ENCODE measurements at places on chromosomes 6 and 20.

- no peak for DNase-seq
- H3K4me1 ChIP-seq: no peaks in the 10 kb centered on the region
- no peaks in the 10 kb centered on the region for H3K27me3 ChIP-seq
- no peaks in the 10 kb centered on the region for H3K36me3 ChIP-seq
- H3K27ac ChIP-seq: no peak overlapping the region
Measured at GRCh38 chr6:100382767-100383195, 81.9 kb downstream of the SIM1 start.

GRCh38 chr6:39296745-39297640 lies 17.2 kb downstream of the KCNK17 start:
- peaks cover 16% of the 10 kb centered on the region for H3K4me1 ChIP-seq
- no peaks in the 10 kb centered on the region for H3K36me3 ChIP-seq
- no peak for DNase-seq
- H3K4me3 ChIP-seq: no peak overlapping the region

DNA sequence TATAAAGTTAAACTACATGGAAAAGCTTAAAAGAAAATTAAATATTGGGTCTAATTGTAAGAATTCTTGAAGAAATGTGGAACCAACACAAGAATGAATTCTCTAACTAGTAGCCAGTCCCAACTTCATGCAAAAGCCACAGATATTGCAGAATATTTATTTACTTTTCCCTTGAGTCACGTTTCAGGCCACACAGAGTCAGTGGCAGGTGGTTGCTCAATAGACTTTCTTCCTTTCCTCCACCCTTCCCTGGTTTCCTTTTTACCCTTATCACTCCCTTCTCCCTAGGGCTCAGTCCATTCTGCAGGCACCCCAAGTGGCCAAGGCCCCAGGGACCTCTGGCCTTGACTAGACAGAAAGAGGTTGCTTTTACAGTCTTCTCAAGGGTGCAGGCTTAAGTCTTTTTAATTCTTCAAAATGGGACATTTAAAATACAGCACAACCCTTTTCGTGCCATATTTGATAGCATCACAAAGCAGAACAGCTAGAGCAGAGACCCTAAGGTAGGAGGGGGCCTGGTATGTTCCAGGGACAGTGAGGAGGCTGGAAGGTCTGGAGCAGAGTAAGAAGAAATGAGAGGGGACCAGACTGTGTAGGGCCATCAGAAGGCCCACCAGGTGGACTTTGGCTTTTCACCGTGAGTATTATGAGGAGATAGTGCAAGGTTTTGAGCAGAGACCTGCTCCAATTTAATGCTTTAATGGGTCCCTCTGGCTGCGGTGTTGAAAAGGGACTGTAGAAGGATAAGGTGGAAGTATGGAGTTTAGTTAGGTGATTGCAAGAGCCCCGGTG lies 65.0 kb downstream of the HDDC2 start:
- H3K36me3 ChIP-seq: no peaks in the 10 kb centered on the region
- DNase-seq: no peak
- no peak overlapping the region for H3K4me3 ChIP-seq
- H3K4me1 ChIP-seq: no peaks in the 10 kb centered on the region

DNA sequence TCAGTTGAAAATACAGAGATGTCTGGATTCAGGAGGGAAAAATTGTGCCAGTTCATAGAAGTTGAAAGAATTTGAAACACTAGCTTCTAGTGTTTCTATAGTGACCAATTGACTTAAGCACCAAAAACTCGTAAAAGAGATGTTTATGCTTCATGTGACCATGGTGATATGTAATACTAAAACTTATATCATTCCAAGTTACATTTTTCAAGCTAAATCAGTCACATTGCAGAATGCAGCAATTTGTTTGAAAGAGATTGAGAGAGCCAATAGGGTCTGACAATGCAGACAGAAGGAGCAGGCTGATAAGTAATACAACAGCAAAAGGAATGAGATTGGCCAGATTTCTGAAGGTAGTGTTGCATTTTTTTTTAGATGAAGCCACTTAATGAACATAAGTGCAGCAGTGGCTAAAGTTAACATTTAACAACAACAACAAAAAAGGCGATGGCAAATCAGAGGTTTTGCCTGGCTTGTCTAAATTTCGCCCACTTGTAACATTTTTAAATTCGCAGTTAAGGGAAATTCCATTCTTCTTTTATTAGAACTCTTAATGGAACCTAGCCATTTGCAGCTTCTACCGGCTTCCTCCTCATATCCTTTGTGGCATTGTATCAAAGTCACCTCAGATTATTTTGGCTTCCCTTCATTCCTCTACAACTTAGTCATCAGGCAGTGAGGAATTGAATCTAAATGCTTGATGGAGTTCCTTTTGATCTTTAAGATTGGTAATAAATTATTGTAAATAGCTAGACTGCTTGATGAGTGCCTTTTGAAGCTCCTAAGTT lies 484.0 kb upstream of the SOX4 start:
- DNase-seq: no peak
- no peaks in the 10 kb centered on the region for H3K27me3 ChIP-seq
- H3K4me3 ChIP-seq: no peak overlapping the region
- H3K4me1 ChIP-seq: peaks cover 25% of the 10 kb centered on the region
- no peaks in the 10 kb centered on the region for H3K36me3 ChIP-seq
- H3K27ac ChIP-seq: no peak overlapping the region

DNA sequence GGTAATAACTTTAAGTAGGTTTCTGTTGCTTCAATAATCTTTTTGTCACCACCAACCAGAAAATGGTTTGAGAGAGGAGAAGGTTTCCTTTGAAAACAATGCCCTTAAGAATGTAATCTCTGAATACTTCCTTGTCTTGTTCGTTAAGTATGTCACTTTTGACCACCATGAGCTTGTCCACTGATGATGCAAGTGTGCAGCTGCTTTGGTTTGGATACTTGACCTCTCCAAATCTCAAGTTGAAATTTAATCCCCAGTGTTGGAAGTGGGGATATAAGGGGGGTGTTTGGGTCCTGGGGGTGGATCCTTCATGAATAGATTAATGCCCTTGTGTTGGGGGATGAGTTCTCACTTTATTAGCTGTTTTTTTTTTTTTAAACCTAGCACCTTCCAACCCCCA lies 985.4 kb downstream of the EPHA7 start:
- H3K27ac ChIP-seq: no peak overlapping the region
- H3K27me3 ChIP-seq: no peaks in the 10 kb centered on the region
- no peaks in the 10 kb centered on the region for H3K4me1 ChIP-seq
- H3K36me3 ChIP-seq: no peaks in the 10 kb centered on the region
- H3K4me3 ChIP-seq: no peak overlapping the region

DNA sequence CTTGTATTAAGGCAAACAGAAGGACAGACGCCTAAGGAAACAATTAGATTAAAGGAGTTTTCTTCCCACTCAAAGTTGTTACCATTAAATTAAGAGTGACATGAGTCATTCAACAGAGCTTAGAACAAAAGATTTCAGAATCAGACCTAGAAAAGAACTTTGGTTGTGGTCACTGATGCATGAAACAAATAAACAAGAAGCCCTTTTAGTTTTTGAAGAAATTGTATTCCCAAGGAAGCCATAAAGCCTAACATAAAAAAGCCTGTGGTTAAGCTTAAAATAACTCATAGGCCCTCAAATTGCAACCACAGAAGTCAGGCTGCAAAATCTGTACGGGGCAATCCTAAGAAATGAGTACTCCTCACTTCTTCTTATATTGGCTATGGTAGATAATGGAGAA lies 17.9 kb upstream of the TRIM26 start:
- H3K27me3 ChIP-seq: 0 out of 2 replicates have a peak, but pooled peaks cover 3% of the 10 kb centered on the region
- no peak for DNase-seq
- H3K27ac ChIP-seq: no peak overlapping the region
- no peak overlapping the region for H3K4me3 ChIP-seq

DNA sequence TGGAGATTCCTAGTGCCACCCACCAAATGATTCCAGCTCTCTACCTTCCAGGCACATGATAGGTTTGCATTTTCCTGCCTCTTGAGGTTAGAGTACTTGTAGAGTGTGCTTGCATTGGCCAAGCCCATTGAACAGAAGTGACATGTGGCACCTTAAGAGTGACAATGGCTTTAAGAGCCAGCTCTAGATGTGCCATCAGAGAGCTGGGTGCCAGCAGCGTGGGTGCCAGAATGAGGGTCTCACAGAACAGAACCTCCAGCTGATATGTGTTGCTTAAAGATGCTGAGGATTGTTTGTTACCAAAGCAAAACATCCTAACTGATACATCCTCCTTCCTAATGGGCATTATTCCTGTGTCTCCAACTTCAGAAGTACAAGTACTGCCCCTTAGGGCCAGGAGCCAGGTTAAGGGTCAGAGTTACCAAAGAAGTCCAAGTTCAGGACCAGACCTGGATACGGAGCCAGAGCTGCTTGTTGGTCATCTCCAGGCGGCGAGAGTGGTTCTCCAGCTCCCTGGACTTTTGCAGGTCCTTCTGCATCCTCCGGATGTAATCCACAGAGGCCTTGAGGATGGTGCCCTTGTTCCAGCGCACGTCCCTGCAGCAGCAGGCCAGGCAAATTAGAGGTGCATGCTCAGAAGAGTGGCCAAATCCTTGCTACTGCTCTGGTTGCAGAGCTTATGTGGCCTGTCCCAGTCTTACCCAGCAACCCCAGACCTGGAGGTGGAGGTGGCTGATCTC lies 47.5 kb downstream of the MDFI start:
- peaks cover 19% of the 10 kb centered on the region for H3K4me1 ChIP-seq
- no peak overlapping the region for H3K27ac ChIP-seq
- H3K36me3 ChIP-seq: no peaks in the 10 kb centered on the region
- no peak for DNase-seq
- H3K4me3 ChIP-seq: no peak overlapping the region
- peaks cover 12% of the 10 kb centered on the region for H3K27me3 ChIP-seq

DNA sequence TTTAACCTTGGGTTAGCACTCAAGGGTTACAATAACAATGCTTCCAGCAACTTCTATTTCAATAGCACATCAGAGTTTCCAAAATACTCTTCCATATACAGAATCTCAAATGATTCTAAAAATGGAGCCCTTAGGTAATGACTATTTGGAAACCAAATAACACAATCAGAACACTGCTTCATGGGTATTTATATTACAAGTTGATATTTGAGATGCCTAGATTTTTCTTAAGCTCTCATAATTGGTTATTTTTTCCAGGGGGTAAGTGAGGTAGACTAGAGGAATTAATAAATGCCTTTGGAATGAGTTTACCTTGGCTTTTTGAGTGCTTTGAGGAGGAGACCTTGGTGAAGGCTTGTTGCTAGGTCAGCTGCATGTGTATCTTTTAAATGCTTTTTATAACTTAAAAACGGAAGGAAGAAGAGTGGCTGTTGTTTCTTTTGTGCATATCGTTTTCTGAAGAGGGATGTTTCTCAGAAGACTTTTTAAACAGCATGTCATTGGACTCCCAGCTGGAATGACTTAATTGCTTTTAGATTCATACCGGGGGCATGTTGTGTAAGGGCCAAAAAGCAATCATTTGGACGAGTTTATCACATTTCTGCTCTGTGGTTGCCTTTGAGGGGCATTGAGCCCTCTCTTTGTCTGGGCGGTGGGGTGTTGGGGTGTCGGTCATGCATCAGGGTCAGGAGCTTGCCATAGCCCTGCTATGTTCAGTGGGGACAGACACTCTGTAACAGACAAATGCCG lies 186.0 kb downstream of the DTNBP1 start:
- H3K4me3 ChIP-seq: no peak overlapping the region
- H3K27me3 ChIP-seq: no peaks in the 10 kb centered on the region
- no peak overlapping the region for H3K27ac ChIP-seq

GRCh38 chr6:168208854-168209253 lies 110.7 kb downstream of the DACT2 start:
- H3K27me3 ChIP-seq: no peaks in the 10 kb centered on the region
- H3K4me3 ChIP-seq: no peak overlapping the region
- H3K27ac ChIP-seq: no peak overlapping the region

DNA sequence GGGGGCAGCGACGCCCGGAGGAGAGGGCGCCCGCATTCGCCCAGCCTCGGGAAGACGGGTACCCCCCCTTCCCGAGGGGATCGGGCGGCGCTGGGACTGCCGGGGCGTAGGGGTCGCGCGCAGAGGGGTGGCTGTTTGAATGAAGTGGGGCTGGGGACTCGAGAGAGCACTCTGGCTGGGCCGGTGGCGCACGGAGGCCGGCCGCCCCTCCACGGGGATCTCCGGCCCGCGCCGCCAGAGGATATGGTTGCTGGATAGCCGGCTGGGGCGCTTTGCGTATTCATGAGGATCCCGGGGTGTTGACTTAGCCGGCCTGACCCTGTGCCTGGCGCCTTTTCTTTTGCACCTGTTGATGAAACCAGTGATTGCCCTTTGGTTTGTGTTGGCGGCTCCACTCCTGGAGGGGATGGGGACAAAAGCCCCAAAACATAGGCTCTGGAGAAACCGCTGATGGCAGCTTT lies 469 bp downstream of the SYNJ2 start:
- H3K36me3 ChIP-seq: no peaks in the 10 kb centered on the region
- H3K4me3 ChIP-seq: peak overlapping the region; percentile 75
- peaks cover 18% of the 10 kb centered on the region for H3K27me3 ChIP-seq
- DNase-seq: peak; percentile 86
- peak overlapping the region; percentile 83 for H3K27ac ChIP-seq
- H3K4me1 ChIP-seq: peaks cover 37% of the 10 kb centered on the region

DNA sequence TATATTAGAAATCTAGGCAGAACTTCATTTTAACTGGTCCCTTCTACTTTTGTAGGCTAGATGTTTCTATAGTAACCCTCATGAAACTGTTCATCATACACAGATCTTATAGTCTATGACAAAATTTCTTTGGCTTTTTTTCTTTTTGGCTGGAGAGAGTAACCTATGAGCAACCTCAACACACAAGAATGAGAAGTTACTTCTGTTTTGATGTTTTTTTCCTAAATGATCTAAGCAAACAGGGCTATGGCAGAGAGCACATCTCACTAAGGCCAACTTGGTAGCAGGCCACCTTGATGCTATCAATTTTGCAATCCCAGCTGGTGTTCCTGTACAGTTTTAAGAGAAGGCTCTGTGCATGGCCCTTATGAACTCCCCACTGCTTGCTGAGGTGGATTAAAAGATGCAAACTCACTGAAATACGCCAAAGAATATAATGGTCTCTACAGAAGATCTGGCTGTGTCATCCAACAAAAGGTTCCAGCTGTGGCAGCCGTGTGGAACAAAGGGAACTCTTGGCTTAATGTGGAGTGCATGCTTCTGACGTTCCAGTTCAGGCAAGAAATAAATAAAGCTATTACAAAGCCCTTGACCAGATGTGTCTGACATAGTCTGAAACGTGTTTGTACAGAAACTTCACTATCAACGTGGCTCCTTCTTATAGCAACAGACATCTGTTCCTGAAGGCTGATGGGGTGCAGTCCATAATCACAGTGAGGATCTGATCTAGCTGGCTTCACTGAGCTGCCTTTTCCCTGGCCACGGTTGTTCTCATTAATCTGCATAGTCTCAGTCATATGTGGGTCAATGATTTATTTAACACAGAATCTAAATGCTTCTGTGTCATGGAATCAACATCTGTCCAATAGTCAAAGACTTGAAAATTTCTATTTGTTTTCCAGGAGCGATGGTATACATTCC lies 481.1 kb downstream of the BMP2 start:
- no peaks in the 10 kb centered on the region for H3K4me1 ChIP-seq
- no peak for DNase-seq
- no peaks in the 10 kb centered on the region for H3K36me3 ChIP-seq
- H3K27ac ChIP-seq: no peak overlapping the region
- H3K27me3 ChIP-seq: no peaks in the 10 kb centered on the region

GRCh38 chr6:37894585-37894984 lies 75.1 kb downstream of the ZFAND3 start:
- no peak for DNase-seq
- no peaks in the 10 kb centered on the region for H3K27me3 ChIP-seq
- no peaks in the 10 kb centered on the region for H3K36me3 ChIP-seq
- peaks cover 7% of the 10 kb centered on the region for H3K4me1 ChIP-seq
- H3K27ac ChIP-seq: no peak overlapping the region

All from GM23338 (cell line).